ENCODE measurements at places on chromosomes 7 and 10.

DNA sequence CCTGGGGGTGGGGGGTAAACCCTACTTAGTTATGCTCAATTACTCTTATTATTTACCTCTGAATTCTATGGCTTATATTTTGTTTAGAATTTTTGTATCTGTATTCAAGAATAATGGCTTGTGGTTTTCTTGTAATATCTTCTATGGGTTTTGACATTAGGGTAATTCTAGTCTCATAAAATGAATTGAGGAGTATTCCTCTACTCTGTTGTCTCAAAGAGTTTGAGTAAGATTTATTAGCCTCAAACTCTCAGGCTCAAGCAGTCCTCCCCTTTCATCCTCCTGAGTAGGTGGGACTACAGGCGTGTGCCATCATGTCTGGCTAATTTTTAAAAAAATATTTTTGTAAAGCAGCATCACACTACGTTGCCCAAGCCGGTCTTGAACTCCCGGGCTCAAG lies 19.6 kb upstream of the UCMA start:
- no peak for DNase-seq

DNA sequence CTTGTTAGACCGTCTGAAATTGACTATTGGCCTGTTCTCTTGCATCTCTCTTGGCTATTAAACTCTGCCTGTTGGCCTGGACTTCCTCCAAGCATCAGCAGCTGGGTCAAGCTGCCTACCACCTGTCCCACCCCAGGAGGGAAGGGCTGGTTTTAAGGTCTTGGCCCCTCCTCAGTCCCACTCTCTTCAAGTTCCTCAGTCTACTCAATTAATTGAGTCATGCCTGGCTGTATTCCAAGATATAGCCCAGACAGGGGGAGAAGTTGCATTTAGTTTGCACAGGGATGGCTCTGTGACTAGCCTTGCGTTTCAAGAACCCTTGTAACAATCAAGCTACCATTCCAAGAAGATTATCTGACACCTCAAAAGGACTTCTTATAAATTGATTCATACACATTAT lies 113.8 kb upstream of the GLI3 start:
- DNase-seq = no peak

- no peak for DNase-seq
Observed at GRCh38 chr10:73997461-73997786, 492 bp upstream of the VCL start.

DNA sequence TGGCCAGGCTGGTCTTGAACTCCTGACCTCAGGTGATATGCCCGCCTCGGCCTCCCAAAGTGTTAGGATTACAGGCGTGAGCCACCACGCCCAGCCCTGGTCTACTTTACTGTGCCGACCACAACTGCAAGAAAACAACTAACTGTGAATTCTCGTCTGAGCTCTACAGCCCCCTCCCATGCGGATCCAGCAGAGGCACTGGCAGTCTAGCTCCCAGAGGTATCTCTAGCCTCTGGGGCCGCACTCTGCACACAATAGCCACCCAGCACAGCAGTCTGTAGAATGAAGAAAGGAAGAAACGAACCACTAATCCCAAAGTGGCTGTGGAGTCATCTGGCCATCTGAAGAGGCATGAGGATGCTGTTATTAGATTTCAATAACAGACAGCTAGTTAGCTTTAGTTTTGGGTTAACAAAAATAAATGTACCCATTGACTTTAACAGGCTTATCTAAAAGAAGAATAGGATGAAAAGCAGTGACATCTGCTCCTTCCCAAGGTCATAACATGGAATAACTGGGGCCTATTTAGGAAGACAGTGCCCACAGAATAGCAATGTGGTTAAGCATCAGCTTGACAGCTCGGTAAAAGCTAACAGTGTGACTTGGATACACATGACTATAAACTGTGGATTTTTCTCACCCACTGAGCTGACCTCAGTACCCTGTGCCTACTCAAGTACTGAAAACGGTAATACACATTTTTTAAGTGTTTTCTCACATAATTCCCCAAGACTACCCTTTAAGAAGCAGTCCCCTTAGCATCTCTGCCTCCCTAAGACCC lies 131.9 kb downstream of the TNS3 start:
- no peak for DNase-seq

- DNase-seq = peak; percentile 11
Observed at GRCh38 chr7:141654551-141654950, 47.4 kb downstream of the DENND11 start.

DNA sequence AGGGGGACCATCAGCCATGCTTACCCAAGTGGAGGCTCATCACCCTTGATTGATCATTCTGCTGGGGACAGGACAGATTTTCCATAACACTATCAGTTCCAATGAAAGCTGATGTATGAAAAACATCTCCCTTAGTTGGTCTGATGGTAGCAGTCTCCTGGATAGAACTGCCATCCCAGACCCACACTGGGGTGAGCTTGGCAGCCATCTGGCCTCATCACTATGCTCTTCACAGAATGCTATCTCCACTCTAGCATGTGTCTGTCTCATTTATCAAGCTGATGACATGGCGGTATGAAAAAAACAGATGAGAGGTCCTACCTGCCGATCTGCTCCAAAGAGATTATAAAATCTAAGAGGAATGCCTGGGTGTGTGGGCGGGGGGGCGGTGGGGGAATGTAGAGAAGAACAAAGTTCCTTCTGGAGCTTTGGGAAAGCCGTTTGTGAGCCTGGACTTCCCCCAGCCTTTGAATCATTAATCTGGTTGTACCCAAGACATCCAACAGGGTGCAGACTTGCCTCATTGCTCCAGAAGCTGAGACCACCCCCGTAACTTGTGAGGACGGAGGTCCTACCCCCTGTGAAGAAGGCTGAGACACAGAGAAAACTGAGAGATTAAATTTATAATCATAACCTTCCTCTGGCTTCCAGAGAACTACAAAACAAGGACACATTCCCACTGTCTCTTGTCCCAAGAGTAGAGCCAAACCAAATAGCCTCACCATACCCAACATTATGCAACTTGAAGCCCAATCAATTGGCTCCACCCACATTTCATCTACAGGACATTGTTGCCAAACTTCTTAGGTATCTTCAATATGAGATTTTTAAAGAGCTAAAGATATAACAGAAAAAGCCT lies 340.8 kb downstream of the KCNMA1 start:
- DNase-seq = no peak

- no peak for DNase-seq
Observed at GRCh38 chr10:6593241-6593671, 13.2 kb upstream of the PRKCQ start.

DNA sequence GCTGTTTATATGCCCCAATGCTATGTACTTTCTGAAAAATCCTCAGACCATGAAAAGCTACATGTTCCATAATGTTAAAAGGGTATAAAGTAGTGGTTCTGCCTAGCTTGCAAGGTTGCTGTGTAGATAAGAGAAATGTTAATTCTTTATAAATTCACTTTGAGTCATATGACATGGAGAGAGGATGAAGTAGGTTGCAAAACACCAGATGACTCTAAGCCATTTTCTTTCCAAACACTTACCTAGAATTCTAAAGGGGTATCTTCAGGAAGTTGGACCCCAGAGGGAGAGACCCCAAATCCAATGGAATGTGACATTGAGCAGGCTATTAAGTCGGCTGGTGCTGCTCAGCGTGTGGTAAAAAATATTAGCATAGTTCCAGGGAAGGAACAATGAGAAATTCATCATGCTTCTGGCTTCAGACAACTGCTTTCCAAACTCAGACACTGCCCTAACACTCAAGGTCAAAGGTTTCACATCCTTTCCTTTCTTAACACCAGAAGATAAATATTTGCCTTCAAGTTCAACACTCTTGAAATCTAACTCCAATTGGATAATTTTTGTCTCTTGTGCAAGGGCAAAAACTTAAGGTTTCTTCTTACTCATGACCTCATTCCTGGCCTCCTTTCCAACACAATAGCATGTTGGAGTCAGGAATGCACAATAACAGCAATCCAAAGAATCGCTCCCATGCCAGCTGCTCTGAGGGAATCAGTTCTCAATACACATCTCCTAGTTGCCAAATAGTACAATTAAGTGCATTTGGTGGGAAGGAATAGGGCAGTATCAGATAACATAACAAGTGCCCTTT lies 100.7 kb upstream of the AFAP1L2 start:
- DNase-seq = no peak

GRCh38 chr7:12913002-12913401 lies 225.6 kb downstream of the ARL4A start:
- DNase-seq = no peak

- DNase-seq = no peak
Observed at GRCh38 chr7:137981668-137982067, 20.2 kb downstream of the CREB3L2 start.

DNA sequence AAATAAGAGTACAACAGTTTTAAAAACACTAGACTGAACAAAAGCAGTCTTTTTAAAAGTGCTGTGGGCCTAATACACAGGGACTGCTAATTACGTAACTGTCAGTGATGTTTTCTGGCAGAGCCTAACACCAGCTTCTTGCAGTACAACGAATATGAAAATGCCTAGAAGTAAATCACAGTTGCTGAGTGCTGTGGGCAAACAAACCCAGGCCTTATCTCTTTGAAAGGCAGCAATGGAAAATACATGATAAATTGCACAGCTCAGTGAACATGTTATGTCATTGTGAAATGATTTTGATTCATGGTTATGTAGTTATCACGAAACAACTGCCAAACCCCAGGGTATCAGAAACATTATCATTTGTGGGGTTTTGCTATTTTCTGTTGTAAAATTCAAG lies 428.4 kb downstream of the GFRA1 start:
- DNase-seq = no peak

- DNase-seq = no peak
Observed at GRCh38 chr10:96700374-96701099, 19.8 kb downstream of the PIK3AP1 start.

Data from stimulated activated CD4-positive, alpha-beta T cell treated with anti-CD3 and anti-CD28 coated beads, Interleukin-1b, Interleukin-23, amount 100 ng/mL, for 1 hour (primary cell).